ENCODE measurements at places on chromosomes 7 and 10.

GRCh38 chr10:127600479-127600878 is 51.4 kb downstream of the NPS start:
- no peak for DNase-seq

DNA sequence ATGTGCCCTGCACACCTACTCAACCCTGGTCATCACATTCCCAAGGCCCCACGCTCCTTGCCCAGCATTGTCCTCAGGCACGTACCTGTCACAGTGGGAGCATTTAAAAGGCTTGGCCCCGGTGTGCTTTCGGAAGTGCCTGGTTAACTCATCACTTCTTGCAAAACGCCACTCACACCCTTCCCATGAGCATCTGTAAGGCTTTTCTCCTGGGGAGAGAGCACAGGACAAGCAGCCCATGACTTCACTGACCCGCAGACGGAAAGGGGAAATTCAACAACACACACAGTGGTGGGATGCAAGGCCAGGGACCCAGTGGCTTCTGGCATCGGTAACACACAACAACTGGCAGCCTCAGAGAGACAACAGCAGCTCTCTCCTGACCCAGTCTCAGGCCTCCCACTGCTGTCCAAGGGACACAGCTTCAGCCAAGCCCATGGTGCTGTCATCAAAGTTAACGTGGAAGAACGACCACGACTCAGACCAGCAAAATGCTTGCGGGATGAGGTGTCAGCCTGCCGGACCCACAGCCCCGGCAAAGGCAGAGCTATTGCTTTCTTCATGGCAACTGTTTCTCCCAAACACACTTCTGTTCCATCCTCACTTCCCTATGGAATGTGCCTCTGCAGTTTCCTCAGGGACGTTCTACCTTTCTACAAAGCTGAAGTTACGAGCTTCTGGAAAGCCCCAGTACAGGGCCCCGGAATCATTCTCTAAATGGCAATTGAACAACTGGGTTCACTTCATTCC is 4.8 kb downstream of the KLF6 start:
- no peak for DNase-seq

GRCh38 chr7:137976232-137976631 is 25.7 kb downstream of the CREB3L2 start:
- no peak for DNase-seq

DNA sequence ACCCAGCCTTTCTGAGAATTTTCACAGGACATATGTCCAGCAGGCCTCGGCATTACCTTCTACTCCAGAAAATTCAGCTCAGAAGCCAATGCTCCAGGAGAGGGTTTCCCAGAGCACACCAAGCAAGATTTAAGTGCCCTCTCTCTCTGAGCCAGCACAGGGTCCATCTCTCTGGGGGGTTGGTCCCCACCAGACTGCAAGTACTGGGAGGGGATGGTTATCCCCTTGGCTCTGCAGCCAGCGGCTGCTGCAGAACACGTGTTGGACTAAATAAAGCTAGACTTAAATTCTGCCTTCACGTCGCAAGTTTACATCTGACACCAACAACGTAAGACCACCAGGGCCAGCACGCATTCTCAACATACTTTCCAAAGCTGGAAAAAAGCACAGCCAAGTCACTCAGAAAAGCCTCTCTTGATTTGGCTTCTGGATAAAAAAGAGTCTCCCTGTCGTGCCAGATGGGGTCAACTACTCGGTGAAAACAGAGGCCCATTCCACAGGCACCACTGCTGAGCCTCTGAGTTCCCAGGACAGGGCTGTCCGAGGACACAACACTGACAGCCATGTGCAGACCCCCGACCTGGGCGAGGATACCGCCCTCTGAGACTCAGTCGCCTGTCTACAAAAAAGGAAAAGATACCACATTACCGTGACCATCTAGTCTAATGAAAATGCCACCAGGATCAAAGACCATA is 77.3 kb downstream of the CTBP2 start:
- no peak for DNase-seq

- DNase-seq = no peak
These were observed 6.5 kb upstream of the SDK1 start for GRCh38 chr7:3294432-3295100.

DNA sequence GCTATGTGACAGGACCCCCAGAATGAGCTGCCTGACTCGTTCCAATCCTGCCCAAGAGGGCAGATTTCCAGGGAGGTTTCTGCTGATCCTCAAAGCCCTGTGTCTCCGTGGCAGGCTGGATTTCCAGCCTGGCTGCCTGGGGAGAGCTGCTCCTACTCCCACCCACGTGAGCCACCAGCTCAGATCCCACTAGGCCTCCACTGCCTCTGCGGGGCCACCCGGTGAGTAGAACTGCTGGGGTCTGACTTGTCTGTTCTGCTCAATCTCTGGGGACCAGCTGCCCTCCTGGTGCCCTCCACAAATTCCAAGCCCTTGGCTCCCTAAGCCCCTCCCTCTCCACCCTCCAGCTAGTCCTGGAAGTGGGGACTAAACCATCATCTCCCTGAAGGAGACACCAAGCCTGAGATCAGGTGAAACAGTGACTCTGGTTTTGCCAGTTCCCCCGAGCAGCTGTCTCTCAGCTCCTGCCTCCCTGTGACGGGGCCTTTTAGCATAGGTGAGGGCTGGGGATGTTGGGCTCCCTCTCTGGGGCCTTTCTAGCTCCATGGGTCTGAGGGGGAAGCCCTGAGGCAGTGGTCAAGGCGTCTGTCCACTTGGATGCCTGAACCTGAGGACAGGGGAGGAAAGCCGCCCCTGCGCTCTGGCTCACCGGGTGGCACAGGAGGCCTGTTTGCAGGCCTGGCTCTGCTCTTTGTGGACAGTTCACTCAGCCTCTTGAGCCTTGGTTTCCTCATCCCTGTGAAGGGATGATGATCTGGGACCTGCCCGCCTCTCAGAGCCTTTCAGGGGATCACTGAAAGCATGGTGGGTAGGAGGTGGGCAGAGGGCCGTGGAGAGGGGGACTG is 5.6 kb downstream of the FAM241B start:
- DNase-seq = no peak

GRCh38 chr7:158840604-158841003 is 11.3 kb upstream of the ESYT2 start:
- no peak for DNase-seq

DNA sequence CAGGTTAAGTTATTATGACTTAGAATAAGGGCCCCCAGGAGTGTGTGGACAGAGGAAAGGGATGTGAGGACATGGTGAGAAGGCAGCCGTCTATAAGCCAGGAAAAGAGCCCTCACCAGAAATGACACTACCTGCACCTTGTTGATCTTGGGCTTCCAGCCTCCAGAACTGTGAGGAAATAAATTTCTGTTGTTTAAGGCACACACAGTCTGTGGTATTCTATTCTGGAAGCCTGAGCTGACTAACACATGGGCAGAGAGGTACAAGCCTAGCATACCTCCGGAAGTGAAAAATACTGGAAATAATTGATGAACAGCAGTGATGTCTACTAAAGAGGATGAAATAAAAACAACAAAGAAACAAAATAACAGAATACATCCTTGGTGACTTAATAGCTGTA is 46.1 kb upstream of the GRB10 start:
- DNase-seq = no peak

GRCh38 chr7:129578829-129579228 is 32.7 kb upstream of the NRF1 start:
- DNase-seq = no peak

GRCh38 chr10:75651417-75651816 is 220.0 kb downstream of the LRMDA start:
- no peak for DNase-seq

- no peak for DNase-seq
These were observed 131.3 kb downstream of the ALOX5 start for GRCh38 chr10:45505311-45505710.

DNA sequence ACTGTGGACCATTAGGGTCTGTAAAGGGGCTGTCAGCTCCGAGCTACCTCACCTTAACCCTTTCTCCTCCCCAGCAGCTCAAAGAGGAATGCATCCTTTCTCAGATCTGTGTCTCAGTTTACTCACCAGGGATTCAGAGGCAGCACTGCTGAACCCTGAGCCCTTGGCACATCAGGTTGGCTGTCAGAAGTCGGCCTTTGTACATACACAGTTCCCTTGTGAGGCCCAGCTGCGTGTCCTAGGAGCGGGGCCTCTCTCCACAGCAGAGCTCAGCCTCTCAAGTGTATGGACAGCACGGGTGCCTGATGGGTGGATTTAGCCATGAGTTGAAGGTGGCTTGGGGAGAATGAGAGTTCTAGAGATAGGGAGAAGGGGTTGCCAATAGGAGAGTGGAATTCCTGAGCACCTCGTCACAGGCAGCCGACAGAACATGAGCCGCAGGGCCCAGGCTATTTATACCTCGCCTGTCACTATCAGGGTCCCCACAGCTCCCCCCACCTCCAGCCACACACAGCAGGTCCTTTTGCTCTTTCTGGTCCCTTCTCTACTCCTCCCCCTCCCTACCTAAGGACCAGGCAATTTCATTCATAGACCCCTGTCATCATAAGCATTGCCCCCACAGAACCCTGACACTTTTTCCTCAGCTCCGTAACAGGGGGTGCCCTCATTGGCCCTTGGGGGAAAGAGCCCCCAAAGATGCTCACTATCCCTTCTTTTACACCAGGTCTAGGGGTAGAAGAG is 2.1 kb upstream of the FLNC start:
- no peak for DNase-seq

- DNase-seq = no peak
These were observed 61.2 kb upstream of the NPVF start for GRCh38 chr7:25289518-25289917.

DNA sequence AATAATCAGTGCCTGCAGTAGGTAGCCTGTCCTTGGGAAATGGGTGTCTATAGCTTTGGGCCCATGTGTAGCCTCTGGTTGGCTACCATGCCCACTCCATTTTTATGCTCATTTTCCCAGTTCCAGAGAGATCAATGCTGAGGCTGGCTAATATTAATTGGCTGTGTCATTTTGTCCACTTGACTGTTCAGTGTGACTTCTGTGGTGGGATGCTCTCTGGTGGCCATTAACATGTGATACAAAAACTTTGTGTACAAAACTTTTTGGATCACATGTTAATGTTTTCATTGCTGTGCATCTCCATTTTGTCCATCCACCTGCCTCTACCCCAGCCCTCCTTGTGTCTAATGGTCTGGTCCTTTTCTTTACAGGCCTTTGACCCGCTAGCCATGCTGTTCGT is 22.7 kb downstream of the VIM start:
- DNase-seq = no peak

DNA sequence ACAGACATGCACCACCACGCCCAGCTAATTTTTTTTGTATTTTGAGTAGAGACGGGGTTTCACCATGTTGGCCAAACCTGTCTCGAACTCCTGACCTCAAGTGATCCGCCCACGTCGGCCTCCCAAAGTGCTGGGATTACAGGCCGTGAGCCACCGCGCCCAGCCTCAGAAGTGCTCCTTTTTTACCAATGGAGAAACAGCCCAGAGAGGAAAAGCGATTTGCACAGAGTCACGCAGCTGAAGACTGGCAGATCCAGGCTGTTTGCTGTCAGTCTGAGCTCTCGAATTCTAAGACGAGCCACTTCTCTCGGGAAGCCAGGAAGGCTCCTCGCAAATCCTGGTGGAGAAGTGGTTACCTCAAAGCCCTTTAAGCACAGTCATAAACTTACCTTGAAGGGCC is 57.4 kb upstream of the SDK1 start:
- no peak for DNase-seq

- DNase-seq = no peak
These were observed 169.4 kb downstream of the SVIL start for GRCh38 chr10:29465384-29465783.

DNA sequence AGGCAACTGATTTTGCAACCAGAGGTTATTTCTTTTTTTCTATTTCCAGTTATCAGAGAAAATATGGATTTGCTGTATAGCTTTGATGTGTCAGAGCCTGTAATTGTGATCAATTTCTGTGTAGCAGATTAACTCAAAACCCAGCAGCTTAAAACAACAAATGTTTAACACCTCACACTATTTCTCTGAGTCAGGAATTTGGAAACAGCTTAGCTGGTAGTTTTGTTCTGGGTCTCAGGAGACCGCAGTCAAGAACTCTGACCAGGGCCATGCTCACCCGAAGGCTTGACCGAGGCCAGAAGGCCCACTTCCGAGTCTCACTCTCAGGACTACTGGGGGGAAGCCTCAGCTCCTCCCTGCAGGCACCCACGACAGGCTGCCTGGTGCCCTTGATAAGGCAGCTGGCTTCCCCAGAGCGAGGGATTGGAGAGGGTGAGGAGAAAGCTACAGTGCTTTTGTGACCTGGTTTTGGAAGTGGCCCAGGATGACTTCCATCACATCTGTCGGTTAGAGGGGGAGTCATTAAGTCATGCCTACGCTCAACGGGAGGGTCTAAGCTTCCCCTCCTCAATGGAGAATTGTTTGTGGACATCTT is 105.7 kb upstream of the SHH start:
- DNase-seq = no peak

DNA sequence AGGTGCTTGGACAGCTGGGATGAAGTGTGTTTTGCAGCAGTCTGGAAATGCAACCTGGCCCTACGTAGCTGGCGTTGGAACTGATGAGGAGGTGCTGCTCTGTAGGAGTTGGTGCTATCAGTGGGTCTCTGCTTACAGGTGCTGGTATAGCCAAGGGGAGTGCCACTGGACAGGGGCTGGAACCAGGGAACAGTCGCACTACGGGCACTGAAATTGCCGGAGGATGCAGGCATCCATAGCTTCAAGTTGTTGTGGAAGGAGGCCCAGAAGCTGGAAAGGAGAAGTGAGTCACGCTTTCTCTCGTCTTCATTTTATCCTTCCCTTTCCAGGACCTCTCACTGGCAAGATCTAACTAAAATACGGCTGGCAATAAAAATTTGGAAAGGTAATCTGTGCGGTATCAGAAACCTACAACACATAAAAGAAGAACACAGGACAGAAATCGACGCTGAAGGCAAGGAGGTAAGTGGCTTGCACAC is 25.8 kb downstream of the MACC1 start:
- DNase-seq = no peak

DNA sequence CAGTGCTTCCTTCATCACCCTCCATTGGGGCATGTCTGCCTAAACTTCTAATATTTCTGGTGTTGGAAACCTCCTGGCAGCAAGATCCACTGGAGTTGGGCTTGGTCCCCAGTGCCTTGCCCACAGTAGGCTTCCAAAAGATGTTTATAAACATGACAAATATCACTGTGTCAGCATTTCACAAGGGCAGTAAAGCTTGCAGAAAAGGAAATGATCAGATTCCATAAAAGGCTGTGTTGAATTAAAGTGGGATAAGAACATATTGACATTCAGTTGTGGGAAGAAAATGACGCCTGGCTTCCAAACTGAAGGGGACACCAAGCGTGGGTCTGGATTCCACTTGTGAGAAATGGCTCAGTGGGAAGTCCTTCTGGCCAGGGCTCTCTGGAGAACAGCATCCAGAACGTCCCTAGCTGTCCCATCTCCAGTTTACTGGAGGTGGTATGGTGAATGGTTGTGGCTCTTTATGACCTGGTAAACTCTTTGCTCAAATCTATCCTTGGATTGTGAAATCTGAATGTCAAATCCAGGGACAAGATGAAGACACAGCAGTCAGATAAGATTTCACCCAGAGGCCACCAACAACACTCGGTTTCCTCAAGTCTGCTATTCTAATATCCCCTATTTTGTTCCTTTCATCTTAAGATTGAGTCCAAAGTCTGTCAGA is 287.2 kb downstream of the TNS3 start:
- DNase-seq = no peak

DNA sequence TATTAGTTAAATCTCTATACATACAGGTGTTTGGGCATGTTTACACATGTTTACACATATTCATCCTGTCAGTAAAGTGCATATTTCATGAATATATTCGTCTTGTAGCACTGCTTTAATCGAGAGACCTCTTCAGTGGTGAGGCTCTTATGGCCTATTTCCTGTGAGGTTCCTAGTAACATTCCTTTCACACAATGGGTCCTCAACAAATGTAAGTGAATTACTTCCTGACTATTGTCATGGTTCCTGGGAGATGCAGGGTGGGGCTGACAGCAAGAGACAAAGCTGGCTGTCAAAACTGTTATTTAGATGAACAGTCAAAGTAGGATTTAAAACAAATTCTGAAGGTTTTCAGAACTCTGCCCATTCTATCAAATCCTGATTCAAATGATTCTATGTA is 12.4 kb upstream of the SEMA3A start:
- DNase-seq = no peak

Data from stimulated activated CD8-positive, alpha-beta memory T cell treated with anti-CD3 and anti-CD28 coated beads, Interleukin-7, amount 100 ng/mL, for 24 hours (primary cell).